NCI-H460 (cell line): ENCODE measurements at places on chromosomes 12 and 14.
A peak's percentile ranks its signal among the peaks of the same experiment; 100 is the strongest.

- DNase-seq = no peak
Measured at GRCh38 chr12:116370004-116370404, 92.5 kb upstream of the MED13L start.

GRCh38 chr12:6970096-6970527 lies 352 bp downstream of the PHB2 start:
- no peak for DNase-seq

DNA sequence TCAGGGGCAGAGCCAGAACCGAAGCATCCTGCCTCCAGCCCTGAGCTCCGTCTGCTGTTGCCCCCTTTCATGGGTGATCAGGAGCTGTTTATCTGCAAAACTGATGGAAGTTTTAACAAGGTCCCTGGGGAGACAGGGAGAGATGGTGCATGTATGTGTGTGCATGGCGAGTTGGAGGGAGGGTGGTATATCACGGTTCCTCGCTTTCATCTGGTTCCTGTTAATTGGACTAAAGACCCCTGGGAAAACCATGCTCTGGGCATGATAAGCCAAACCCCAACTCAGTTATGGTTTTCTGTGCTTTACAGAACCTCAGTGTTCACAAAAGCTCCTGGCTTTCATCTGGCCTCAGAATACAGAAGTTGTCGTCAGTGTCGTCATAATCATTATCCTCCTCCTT lies 133.6 kb downstream of the KSR2 start:
- no peak for DNase-seq

DNA sequence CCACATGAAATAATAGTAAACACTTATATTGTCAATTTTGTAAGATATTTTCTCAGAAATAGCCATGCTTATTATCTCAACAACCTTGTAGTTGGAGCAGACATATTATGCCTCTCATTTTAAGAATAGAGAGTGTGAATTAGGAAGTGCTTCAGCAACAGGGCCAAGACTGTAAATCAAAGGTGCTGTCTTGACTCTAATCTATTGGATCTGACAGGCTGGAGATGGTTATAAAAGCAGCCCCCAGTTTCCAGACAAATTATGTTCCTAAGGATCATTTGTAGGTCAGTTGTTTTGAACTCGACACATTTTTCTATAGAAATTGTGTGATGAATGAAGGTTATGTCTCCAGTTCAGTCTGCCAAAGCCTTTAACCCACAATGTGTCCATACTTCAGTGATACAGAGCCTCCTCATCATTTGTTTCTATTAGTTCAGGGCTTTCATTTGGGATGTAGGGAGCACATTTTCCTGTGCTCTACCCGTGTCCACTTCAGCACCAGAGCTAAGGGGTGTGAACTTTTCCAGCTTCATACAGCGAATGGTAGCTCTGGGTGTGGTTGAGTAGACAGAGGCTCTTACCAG lies 284.8 kb upstream of the FBXO33 start:
- DNase-seq = no peak

- no peak for DNase-seq
Measured at GRCh38 chr12:130815028-130815741, 23.9 kb downstream of the STX2 start.

GRCh38 chr12:19220205-19220604 lies 90.7 kb downstream of the PLEKHA5 start:
- peak; percentile 88 for DNase-seq
